T-helper 17 cell (primary cell): ENCODE measurements at places on chromosomes 1 and 21.

DNA sequence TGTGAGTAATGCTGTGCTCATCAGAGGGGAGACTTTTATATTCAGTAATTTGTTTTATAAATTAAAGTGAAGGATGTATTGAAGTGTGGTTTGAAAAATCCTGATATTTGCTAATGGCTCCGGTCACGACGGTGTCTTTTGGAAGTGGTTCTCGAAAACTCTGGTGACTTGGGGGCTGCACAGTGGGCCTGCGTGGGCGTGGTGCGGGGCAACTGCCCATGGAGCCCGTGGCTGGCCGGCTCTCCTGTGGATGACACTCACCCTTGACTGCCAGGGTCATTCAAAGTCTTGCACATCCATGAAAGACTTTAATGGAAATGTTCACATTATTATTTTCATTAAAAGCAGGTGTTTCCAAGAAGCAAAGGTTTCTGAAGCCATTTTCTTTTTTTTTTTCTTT, 7.7 kb downstream of the FAAP20 start:
- DNase-seq = no peak

- no peak for DNase-seq
These were observed 12.1 kb downstream of the ITSN1 start for GRCh38 chr21:33654412-33654811.

DNA sequence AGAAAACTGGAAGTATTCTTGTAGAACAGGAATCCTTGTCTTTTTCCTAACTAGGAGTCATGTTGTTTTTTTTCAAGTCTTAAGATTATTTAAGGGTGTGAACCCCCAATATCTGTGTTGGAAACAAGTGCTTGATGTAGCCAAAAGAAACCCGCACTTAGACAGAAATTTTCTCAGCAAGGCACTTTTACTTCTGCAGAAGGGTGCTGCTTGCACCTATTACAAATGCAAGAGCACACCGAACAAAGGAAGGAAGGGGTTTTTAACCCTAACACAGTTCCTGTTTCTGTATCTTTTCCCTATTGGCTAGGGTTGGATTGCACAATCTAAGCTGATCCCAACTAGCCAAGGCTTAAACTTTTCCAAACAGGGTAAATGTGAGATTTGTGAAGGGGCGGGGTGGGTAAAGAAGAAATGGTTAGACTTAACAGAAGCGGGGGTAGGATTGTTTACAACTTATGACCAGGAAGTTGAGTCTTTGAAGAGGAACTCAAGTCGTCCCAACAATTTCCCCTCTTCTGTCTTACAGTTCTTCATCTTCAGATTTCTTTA, 75.1 kb downstream of the ZFYVE9 start:
- no peak for DNase-seq

GRCh38 chr21:41068967-41069642, 98.9 kb upstream of the BACE2 start:
- peak; percentile 43 for DNase-seq
